Regular cardiac myocyte (primary cell): ENCODE measurements at places on chromosomes 6 and 20. TPM values are rescaled to one million over a fixed set of nuclear protein-coding genes. Genes with fewer than 3 reads are reported as not detected.

The SEL1L2 gene
- not detected in 2 replicates for total RNA-seq

The EDN3 gene
- not detected in 2 replicates for total RNA-seq

The C6orf58 gene
- 0.19 TPM in 1 of 2 replicates, not detected in the other for total RNA-seq

The TXNDC5 gene
- total RNA-seq, result 574 and 1,047 TPM in 2 replicates

The LY6G5B gene
- 2.0 and 2.3 TPM in 2 replicates for total RNA-seq

The MDFI gene
- total RNA-seq, result 1.3 and 2.8 TPM in 2 replicates

The PLEKHG1 gene
- 0.56 and 1.5 TPM in 2 replicates for total RNA-seq

The TRIM40 gene
- total RNA-seq, result not detected in 2 replicates

The LST1 gene
- total RNA-seq, result not detected in 2 replicates

The PRSS16 gene
- total RNA-seq, result 0.19 and 0.28 TPM in 2 replicates

The SYCP2L gene
- total RNA-seq, result not detected in 2 replicates

The GSTA1 gene
- total RNA-seq, result not detected in 2 replicates

The TAGAP gene
- total RNA-seq, result not detected in 2 replicates

The IL20RA gene
- under 0.01 and 0.28 TPM in 2 replicates for total RNA-seq

The CFB gene
- 5.8 and 65.1 TPM in 2 replicates for total RNA-seq

The MARCKS gene
- total RNA-seq, result 119 and 258 TPM in 2 replicates

The OR2H2 gene
- total RNA-seq, result not detected in 2 replicates

The C6orf120 gene
- total RNA-seq, result 44.7 and 44.8 TPM in 2 replicates

The LRRC73 gene
- 0.19 and 0.56 TPM in 2 replicates for total RNA-seq

The EYA4 gene
- total RNA-seq, result 0.19 and 2.0 TPM in 2 replicates

The AIF1 gene
- total RNA-seq, result not detected in 2 replicates

The MEP1A gene
- total RNA-seq, result not detected in 2 replicates

The ATP6V1G2 gene
- total RNA-seq, result 1.2 and 5.1 TPM in 2 replicates

The ZBTB46 gene
- 4.8 and 14.6 TPM in 2 replicates for total RNA-seq

The RBPJL gene
- total RNA-seq, result not detected in 2 replicates

The HLA-F gene
- 3.8 and 16.3 TPM in 2 replicates for total RNA-seq

The PCK1 gene
- not detected in 2 replicates for total RNA-seq

The RIPPLY2 gene
- total RNA-seq, result not detected in 2 replicates

The EPHA7 gene
- 0.28 and 1.3 TPM in 2 replicates for total RNA-seq

The BTN1A1 gene
- under 0.01 TPM in 1 of 2 replicates, not detected in the other for total RNA-seq

The MYCT1 gene
- 19.7 and 22.2 TPM in 2 replicates for total RNA-seq

The OVOL2 gene
- not detected in 2 replicates for total RNA-seq

The DEFB132 gene
- total RNA-seq, result not detected in 2 replicates

The CHRNA4 gene
- not detected in 2 replicates for total RNA-seq

The TMEM244 gene
- total RNA-seq, result not detected in 2 replicates

The MDC1 gene
- total RNA-seq, result 4.8 and 10.9 TPM in 2 replicates

The RNF39 gene
- 0.28 TPM in 1 of 2 replicates, not detected in the other for total RNA-seq

The TSPO2 gene
- total RNA-seq, result not detected in 2 replicates

The LY6G6D gene
- total RNA-seq, result not detected in 2 replicates
